Hematopoietic multipotent progenitor cell treated with erythropoietin and hydrocortisone succinate and interleukin-3 and kit ligand, for 15 days (in vitro differentiated cells): ENCODE measurements at places on chromosomes 13 and 19.

DNA sequence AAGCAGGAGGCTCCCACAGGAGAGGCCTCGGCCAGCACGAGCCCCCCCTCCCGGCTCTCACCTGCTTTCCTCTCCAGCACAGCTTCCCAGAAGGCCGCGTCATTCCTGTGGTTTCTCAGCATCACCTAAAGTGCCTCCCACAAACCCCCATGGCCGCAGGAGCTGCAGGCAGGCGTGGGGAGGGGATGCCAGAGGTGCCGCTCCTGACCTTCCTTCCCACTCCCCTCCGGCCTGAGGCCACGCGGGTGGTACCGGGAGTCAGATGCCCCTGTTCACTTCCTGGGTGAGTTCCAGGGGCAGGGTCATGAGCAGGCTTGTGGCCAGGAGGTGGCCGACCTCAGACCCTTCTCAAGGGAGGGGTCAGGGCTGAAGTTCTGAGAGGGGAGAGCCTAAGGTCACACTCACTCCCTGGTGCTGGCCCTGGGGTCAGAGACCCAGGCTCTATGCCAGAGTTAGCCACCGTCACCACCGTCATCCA is 14.4 kb upstream of the NPAS1 start:
- DNase-seq = no peak

- no peak for DNase-seq
Observed at GRCh38 chr13:29493796-29494195, 101.7 kb downstream of the SLC7A1 start.

DNA sequence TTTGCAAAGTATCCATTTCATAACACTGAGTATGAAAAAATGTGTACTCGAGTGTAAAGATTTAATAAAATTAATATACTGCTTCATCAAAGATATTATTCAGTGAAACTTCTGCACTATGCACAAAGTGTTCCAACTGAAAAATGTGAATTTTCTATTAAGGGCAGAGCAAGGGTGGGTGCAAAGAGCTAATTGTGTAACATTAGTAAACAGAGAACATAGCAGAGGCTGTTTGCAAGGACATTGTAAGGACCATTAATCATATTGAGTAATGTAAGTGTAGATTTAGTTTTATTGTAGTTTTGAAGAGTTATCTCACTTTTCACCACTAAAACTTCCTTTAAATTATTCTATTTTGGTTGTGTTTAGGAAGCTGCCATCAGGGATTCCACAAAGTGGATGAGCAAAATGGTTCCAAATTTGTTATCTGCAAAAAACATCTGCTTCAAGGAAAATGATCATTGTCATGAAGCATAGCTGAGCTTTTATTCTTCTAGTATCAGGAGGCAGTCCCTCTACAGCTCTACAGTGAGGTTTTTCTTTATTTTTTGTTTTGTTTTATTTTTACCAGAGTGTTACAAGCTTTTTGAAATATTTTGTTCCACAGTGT is 1375.4 kb downstream of the SLITRK1 start:
- DNase-seq = no peak

GRCh38 chr13:28621449-28621848 is 37.5 kb upstream of the POMP start:
- DNase-seq = no peak

DNA sequence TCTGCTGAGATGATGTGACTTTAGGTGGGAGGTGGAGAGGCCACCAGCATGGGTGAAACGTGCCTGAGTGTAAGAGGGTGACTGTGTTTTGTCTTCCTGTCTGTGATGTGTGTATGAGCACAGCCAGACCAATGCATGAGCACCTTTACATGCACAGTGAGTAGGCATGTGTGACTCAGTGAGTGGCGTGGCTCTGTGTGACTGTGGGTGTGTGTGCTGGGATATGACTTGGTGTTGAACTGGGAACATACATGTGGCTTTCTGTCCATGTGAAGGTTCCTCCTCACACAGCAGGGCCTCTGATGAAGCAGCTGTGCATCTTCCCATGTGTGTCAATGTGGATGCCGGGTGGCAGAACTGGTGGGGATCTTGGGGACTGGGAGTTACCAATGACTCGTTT is 19.9 kb upstream of the LGALS13 start:
- no peak for DNase-seq

DNA sequence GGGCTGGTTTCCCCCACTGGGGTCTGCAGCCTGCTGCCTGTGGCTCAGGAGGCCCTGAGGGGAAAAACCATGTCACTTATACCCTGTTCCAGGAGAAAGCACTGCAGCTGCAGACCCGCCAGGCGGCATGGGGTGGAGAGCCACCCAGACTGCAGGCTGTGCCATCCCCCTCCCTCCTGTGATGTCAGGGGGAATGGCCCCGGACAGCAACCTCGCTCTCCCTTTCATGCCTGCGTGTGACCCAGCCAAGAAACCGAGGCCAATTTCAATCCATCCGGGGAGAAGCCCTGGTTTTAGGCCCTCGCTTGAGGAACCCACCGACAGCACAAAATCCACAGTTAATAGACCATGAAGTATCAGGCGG is 37.2 kb upstream of the MATK start:
- no peak for DNase-seq

- DNase-seq = no peak
Observed at GRCh38 chr13:74442751-74443150, 308.5 kb upstream of the KLF12 start.

DNA sequence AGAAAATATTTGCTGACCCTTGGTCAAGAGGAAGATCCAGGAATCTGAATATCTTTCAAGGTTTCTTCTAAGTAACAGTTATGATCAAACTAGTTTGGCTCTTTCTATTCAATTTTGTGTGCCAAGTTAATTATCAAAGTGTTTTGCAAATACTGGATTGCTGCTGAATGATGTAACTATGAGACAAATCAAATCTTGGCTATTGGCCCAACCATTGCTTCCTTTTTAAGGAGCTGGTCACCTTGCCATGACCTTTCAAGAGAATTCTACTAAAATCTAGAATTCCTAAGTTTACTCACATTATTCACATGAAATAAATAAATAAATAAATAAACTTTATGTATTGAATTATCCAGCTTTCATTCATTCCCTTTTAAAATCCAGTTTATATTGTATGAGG is 371.8 kb downstream of the SLITRK6 start:
- no peak for DNase-seq

GRCh38 chr13:106561551-106562170 is 6.3 kb downstream of the ARGLU1 start:
- DNase-seq = no peak

DNA sequence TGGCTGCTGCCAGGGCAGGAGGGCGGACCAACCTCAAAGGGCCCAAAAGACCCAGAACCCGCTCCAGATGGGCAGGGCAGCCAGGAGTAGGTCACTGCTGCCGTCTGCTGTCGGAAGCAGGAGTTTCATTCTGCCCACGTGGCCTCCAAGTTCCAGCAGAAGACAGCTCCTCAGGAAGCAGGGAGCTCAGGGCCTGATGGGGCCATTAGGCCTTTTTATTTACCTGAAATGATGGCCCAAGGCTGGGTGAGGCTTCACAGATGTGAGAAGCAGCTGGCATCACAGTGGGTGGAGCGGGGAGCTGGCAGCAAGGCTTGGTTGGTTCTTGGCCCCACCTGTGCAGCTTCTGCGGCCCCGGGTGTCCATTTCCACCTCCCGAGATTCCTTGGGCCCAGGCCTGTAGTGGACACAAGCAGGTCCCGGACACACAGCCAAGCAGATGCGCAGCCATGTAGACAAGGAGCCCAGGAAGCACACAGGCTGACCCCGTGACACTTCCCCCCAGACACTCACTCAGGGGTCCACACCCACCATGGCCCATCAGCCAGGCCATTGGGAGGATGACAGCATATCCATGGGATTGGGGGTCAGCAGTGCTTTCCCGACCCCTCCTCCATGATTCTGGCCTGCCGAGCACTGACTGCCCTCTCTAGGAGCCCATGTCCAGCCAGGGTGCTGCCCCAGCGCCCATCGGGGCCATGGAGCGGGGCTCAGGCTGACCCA is 26.4 kb downstream of the C13orf46 start:
- no peak for DNase-seq

GRCh38 chr13:71772361-71772760 is 94.6 kb downstream of the DACH1 start:
- DNase-seq = no peak

DNA sequence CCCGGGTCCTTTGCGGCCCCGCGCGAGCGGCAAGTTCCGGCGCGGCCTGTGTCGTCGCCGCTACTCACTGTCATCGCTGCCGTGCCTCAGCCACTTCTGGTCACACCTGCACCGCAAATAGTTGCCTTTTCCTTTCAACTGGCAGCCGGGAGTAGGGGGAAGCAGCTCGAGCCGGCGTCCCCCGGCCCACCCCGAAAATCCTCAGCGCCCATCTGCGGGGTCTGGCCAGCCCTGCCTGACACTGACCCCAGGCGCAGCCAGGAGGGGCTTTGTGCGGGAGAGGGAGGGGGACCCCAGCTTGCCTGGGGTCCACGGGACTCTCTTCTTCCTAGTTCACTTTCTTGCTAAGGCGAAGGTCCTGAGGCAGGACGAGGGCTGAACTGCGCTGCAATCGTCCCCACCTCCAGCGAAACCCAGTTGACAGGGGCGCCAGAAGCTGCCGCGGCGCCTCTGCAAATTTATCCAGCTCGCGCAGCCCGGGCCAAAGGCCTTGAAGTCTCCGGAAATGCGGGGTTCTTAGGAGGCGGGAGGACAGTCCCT is 1.7 kb downstream of the PDX1 start:
- DNase-seq = no peak

- DNase-seq = no peak
Observed at GRCh38 chr13:45101327-45102018, 18.8 kb upstream of the GTF2F2 start.

GRCh38 chr19:30332445-30333234 is 39.5 kb upstream of the ZNF536 start:
- DNase-seq = no peak

DNA sequence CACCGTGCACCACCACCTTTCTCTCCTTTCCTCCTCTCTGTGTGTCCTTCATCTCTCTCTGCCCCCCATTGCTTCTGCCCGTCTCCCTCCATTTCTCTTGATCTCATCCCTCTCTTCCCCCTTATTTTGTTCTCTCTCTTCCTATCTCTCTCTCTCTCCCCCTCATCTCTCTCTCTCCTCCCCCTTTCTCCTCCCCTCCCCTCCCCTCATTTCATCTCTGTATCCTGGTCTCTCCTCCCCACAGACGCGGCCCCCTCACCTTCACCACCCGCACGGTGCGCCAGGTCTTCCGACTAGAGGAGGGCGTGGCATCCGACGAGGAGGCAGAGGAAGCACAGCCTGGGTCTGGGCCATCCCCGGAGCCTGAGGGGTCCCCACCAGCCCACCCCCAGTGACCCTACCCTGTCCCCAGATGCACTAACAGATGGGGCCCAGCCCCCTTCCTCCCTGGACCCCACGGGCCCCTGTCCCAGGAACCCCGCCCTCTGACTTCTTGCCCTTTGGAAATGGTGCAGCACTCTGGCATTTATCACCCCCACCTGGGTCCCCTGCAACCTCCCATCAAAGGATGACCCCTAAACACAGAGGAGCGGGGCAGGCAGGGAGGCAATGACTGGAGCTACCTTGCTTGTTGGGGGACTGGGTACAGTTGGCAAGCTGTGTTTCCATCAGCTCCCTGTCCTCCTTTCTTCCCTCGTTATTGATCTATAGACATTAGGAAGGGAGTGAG is 19.6 kb downstream of the KCNC3 start:
- no peak for DNase-seq

DNA sequence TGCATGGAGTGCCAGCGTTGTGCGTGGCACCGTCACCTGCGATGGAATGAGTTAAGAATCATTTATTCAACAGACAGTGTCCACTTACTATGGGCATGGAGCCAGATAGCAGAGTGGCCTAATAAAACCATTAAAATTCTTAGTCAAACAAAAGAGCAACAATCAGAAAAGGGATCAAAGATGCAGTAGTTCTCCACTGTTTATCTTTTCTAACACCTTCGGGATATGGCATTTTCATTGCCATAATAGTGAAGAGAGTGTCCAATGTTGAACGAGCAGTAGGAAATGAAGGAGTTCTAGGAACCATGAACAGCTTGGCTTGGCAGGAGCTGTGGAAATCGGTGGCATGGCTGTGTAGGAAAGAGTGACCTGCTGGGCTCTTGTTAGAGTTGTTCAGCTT is 2.0 kb downstream of the TNFSF11 start:
- DNase-seq = no peak

DNA sequence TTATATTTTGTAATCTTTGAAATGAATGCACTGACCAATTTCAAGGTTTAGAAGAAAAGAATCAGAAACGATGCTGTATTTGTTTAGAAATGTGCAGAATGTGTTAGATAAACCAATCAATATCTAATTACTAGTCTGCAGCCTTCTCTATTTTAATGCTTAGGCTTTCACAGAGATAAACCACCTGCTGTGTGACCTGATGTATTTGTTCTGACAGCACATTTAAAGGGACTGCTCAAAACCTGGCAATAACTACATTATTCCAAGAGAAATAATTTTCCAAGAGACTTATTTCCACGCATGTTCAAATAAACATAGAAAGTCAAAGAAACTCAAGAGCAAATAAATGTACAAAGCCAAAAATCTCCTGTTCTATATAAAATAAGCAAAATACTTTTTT is 641.6 kb upstream of the PCDH20 start:
- no peak for DNase-seq

DNA sequence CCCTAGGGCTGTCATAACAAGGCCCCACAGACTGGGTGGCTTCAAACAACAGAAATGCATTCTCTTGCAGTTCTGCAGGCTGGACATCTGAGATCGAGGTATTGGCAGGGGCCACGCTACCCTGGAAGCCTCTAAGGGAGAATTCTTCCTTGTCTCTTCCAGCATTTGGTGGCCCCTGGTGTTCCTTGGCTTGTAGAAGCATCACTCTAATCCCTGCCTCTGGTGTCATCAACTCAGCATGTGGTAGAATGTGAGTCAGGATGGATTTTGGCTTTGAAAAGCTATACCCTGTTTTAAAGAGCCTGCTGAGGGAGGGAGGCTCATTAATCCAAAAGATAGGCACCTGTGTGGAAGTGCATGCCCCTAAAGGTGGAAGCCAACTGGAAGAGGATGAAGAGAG is 7.9 kb upstream of the GGACT start:
- DNase-seq = no peak

GRCh38 chr13:72505376-72505775 is 222.1 kb downstream of the MZT1 start:
- no peak for DNase-seq

DNA sequence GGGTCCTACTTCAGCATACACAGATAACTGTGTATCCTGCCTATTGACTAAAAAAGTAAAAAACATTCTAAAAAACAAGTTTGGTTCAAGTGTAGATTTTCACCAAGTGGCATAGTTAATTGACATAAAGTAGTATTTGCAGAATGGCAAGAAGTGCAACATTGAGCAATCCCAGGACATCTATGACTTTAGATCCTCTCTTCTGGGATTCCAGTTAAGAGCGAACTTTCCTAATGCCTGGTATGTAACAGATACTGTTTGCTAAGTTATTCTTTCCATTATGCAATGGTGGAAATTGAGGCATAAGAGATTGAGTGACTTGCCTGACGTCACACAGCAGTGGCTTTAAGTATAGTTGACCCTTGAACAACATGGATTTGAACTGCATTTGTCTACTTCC is 96.1 kb downstream of the ZMYM2 start:
- DNase-seq = no peak

GRCh38 chr13:51781246-51782022 is 22.5 kb downstream of the DHRS12 start:
- DNase-seq = no peak

- DNase-seq = no peak
Observed at GRCh38 chr19:18023622-18024251, 15.8 kb downstream of the ARRDC2 start.
